Stimulated activated CD4-positive, alpha-beta T cell treated with anti-CD3 and anti-CD28 coated beads, Interleukin-12 subunit alpha, Interleukin-12 subunit beta, amount 100 ng/mL, for 24 hours (primary cell): ENCODE measurements at places on chromosomes 4 and X.

- DNase-seq, result no peak
These were observed 22.2 kb downstream of the JADE1 start for GRCh38 chr4:128831531-128832242.

DNA sequence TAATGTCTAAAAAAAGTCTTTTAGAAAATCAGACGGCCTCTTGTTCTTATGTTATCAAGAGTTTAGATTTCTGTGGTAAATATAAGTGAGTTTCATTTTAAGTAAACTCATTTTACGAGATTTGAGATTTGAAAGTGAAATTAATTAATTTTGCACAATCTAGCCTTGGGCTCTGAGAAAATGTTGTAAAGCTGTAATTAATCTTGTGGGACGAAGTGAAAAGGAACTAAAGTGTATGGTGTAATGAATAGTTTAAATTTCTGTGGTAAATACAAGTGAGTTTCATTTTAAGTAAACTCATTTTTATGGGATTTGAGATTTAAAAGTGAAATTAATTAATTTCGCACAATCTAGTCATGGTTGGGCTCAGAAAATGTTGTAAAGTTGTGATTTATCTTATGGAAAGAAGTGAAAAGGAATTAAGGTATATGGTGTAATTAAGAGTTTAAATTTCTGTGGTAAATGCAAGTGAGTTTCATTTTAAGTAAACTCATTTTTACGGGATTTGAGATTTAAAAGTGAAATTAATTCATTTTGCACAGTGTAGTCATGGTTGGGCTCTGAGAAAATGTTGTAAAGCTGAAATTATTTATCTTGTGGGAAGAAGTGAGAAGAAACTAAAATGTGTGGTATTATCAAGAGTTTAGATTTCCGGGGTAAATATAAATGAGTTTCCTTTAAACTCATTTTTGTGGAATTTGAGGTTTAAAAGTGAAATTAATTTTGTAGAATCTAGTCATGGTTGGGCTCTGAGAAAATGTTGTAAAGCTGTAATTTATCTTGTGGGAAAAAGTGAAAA is 1.6 kb downstream of the SCML1 start:
- DNase-seq, result no peak

- no peak for DNase-seq
These were observed 109.4 kb upstream of the AFAP1 start for GRCh38 chr4:8048856-8049676.

GRCh38 chr4:40256329-40256728 is 59.5 kb downstream of the RHOH start:
- no peak for DNase-seq

GRCh38 chrX:130444641-130445336 is 43.0 kb downstream of the RBMX2 start:
- no peak for DNase-seq

DNA sequence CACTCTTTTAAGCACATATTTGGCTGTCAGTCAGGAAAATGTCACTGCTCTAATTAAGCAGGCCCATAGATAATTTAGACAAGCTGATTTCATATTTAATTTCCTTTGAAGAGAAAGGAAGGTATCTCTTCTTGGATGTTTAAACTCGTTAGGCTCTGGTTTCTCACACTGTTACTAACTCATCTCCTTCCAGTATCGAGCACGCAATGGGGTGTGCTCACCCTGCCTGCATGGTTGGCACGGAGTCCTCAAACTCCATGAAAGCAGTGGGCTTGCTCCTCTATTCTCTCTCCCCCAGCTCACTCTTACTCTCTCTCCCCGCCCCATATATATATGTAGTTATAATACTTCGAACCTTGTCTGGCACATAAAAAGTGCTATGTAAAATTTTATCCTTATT is 76.9 kb downstream of the EGF start:
- DNase-seq, result no peak

- DNase-seq, result no peak
These were observed 66.9 kb upstream of the INPP4B start for GRCh38 chr4:142913034-142913433.

GRCh38 chrX:140092121-140092520 is 126.8 kb upstream of the CXorf66 start:
- DNase-seq, result no peak

DNA sequence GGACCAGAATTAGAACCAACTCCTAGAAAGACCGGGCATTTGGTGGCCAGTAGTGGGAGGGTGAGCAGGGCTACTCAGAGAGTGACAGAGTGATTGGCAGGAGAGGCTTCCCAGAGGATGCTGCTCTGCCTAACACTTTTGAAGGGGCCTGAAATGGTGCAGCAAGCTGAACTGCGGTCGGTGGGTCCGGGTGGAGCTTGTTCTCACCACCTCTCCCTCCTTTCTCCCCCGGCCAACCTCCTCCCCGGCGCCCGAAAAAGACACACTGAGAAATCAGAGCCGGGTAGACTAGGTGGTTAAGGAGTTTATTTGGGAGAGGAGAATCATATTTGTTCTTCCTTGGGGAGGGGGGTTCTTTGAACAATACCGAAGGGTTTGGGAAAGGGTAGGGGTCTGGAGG is 1.4 kb upstream of the PRICKLE3 start:
- DNase-seq, result no peak

GRCh38 chrX:134000260-134001245 is 15.2 kb upstream of the GPC3 start:
- no peak for DNase-seq

DNA sequence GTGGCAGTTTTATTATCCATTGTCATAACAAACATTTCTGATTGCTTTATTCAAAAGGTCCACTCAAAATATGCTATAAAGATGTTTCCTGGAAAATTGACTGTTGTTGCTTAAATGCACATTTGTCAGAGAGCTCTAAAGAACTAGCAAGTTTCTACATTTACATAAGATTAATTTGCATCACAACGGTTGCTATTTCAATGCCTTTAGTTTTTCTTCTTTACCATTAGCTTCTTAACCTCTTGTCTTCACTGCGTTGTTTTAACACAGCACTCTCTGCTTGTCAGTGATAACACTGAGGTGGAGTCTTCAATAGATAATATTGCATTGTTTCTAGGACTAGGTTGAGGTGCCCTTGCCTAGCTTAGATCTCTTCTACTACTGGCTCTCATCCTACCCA is 76.7 kb upstream of the GALNT7 start:
- DNase-seq, result no peak

DNA sequence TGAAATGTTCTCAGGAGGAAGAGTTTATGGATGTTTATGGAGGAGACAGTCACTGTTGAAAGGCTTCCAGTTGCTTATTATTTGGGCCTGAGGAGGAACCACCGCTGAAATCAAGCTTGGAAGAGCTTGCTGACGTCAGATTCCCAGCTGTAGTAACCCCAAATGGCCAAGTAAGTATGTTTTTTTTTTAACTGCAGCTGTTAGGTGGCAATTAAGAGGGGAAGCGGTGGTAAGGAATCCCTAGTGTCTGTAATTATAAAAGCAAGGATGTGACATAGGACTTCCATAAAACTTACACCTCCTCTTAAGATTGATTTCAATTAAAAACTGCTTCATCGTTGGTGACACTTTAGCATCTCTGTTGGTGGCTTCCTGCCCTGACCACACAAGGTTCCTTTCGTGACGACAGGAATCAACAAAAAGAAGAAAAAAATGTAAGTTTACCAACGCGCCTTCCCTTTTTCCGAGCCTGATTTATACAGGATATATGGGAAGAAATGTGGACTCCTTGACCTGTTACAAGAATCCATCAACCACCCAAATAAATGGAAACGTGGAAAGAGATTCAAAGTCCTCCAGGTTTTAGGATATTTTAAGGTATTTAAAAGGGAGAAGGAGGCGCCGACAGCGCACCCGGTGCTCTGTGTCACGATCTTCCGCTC is 884 bp downstream of the RELL1 start:
- DNase-seq, result no peak

DNA sequence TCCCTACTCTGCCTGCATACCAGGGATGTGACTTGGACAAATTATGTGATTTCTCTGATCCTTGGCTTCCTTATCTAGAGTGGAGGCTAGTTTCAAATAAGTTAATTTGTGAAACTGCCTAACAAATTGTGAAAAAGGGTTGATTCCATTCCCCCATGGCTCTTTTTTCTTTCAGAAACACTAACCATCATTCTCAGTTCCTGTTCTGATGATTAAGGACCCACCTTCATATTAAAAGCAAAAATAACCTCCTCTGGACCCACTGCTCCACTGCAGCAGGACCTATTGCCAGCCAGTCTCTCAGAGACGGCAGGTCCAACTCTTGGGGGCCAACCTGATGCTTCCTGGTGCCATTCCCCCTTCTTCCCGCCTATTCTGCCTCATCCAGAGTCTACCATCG is 4.5 kb upstream of the ANXA5 start:
- DNase-seq, result no peak

DNA sequence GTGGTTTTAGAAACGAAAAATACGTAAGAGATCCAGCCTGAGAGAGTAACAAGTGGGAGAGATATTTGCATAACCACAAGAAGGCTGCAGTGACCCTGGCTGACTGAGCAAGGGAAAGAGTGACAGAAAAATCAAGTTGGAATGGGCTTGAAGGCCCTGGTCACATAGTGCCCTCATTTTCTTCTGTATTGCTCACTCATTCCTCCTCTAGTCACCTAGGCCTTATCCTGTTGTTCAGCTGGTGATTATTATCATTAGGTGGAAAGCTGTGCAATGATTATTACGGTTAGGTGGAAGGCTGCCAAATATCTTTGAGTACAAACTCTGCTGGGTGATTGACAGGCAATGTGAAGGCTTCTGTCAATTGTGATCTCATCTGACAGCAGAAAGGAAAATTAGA is 2384.1 kb downstream of the PCDH7 start:
- no peak for DNase-seq

DNA sequence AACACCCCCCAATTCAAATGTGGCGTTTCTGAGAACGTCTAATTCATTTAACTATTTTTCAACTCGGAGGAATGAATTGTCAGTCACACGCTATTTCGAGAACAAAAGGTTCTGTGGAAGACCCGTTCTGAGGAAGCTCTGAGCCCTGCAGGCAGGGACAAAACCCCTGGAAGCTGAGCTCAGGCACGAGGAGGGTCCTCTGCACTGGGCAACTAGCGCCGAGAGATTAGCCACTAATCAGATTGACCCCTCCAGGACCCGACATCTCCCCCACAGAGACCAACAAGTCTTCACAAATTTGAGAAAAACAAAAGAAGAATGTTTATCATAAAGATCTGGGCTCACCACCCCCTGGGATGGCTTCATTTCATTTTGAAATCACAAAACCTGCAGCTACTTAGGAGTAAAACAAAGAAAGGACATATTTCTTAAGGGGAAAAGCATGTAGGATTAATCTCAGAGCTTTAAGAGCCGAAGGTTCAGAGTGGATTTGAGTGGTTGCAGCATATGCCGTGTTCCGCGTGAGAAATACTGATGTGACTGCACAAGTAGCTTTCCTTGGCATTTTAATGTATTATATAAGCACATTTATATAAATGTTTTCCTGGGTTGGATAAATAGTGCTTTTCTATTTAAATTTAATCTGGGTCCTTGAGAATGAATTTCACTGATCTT is 41.8 kb downstream of the ADRA2C start:
- DNase-seq, result no peak

GRCh38 chr4:88147799-88148217 is 10.6 kb downstream of the ABCG2 start:
- DNase-seq, result no peak

- DNase-seq, result no peak
These were observed 2.4 kb upstream of the ZFP92 start for GRCh38 chrX:153408871-153409351.

- DNase-seq, result no peak
These were observed 39.3 kb downstream of the AFM start for GRCh38 chr4:73520821-73521220.

- DNase-seq, result no peak
These were observed 346.6 kb downstream of the CENPC start for GRCh38 chr4:67198727-67199126.

- no peak for DNase-seq
These were observed 534.4 kb upstream of the PCDH10 start for GRCh38 chr4:132614682-132615081.

GRCh38 chr4:113837397-113837796 is 75.9 kb upstream of the CAMK2D start:
- DNase-seq, result no peak

DNA sequence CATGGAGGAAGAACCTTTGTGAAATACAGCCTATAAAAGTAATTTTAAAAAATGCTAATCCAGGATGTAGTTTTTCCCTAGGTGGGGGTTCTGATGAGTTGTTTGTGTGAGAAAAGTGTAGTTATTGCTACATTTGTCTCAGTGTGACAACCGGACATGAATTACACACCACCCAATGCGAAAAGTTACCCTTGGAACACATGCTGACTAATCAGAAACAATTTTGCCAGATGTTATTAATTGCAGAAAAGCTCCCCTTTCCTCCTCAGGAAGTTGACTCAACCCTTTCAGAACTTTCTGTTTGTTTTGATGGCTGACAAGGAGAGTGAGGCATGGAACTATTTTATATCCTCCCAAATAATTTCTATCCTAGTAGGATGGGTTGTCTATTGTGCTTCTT is 38.1 kb upstream of the EDA2R start:
- DNase-seq, result no peak

DNA sequence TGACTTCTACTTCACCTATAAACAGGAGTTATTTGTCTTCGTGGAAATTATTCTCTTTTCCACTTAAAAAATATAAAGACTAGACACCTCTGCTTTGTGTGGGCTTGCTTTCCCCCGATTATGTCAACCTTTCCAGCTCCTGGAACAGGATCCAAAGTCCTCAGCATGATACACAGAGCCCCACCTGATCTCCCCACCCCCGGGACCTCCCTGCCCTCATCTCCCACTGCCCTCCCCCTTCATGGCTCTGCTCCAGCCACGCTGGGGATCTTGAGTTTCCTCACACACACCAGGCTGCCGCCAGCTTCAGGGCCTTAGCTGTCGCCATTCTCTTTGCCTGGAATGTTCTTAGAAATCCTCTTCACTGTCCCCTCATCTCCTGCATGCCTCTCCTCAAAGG is 55.3 kb downstream of the MBNL3 start:
- DNase-seq, result no peak

GRCh38 chr4:78309352-78309751 is 242.2 kb upstream of the ANXA3 start:
- DNase-seq, result no peak

- no peak for DNase-seq
These were observed 111.6 kb upstream of the PRKG2 start for GRCh38 chr4:81326581-81326980.

GRCh38 chr4:80036949-80037685 is 35.9 kb downstream of the ANTXR2 start:
- no peak for DNase-seq

DNA sequence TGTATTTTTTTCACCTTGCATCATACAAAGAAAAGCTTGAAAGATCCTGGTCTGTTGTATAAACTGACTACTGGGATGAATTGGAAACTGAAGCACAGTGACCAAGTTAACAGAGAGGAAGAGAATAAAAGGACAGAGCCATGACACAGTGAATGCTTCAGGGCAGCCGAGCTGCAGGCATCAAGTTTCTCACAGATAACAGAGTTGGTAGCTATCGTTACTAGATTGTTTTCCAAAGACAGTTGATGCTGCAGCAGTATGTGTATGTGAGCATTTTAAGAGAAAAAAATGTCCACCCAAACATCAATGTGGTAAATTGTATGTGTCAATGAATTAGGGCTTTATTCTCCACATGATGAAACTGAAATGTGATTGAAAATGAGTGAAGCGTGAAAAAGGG is 1032.7 kb downstream of the ADGRL3 start:
- no peak for DNase-seq

- DNase-seq, result no peak
These were observed 620.0 kb downstream of the RAPGEF2 start for GRCh38 chr4:159722918-159723317.

- no peak for DNase-seq
These were observed 79.8 kb upstream of the SMARCAD1 start for GRCh38 chr4:94127707-94128328.
